Lung microvascular endothelial cell (primary cell): ENCODE measurements at places on chromosomes 11 and 22. TPM values are rescaled to one million over a fixed set of nuclear protein-coding genes. Genes with fewer than 3 reads are reported as not detected.

DNA sequence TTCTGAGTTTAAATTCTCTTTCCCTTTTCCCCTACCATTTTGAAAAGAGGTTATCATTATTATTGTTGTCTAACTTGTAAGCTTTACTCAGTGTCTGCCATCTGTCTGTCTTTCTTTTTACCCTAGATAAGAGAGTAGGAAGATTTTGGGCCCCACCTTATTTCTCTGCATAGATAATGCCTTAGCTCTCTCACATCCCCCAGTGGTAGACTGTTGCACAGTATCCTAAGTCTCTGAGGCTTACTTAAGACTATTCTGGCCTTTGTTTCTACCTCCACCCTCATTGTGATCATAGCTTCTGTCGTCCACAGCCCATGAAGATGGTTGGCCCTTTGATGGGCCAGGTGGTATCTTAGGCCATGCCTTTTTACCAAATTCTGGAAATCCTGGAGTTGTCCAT lies 3.6 kb upstream of the OR51L1 start:
- DNase-seq, result no peak

DNA sequence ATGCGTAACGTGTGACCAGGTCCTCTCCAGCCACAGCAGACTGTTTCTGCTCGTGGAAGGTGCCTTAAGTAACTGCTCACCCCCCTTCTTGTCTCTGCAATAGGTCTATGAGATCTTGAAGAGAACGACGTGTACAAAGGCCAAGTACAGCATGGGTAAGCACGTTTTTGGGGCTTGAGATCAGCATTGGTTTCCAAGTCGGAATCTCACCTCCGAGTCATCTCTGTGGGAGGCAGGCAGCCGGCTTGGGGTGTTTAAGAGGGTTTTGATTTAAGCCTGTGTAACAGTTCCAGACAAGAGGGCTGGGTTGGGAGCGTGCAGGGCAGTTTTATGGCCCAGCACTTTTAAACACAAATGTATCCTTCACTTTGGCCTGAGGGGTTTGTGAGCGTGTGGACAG lies 30.1 kb downstream of the ANO1 start:
- no peak for DNase-seq

- no peak for DNase-seq
These were observed 10.0 kb upstream of the PLET1 start for GRCh38 chr11:112270551-112271180.

GRCh38 chr22:27761000-27761399 lies 40.6 kb downstream of the MN1 start:
- DNase-seq, result no peak

DNA sequence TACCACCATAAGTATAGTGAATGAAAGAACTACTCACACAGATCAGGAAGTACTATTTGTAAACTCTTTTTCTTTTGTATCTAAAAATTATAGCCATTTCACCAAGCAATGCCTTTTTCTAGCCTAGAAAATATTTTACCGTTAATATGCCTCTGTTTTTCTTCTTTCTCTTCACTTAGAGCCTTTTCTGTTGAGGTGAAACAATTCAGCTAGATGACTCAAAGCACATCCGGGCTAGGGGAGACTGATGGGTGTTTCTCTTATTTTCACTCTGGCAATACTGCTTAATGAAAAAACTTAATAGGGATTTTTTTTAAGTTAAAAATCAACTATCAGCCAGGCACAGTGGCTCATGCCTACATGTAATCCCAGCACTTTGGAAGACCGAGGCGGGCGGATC lies 93.3 kb downstream of the SGSM3 start:
- peak; percentile 62 for DNase-seq

DNA sequence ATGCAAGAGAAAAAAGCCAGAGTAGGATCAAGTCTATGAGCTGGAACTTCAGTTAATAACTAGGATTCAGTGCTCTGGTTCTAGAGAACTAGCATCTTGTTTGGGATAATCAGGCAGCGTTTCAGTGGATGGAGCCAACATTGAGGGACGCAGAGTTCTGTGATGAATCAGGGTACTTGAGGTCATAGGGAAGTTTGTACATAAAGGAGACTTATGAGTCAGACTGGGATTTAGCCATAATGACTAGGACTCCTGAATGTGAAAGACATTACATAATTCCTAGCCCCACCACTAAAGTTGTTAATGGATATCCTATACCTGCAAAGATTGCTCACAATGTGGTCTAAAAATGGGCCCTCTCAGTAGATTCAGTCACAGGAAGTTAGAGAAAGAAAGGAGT lies 6.8 kb downstream of the SLN start:
- peak; percentile 68 for DNase-seq

GRCh38 chr22:29831958-29832357 lies 6.1 kb downstream of the ASCC2 start:
- no peak for DNase-seq

DNA sequence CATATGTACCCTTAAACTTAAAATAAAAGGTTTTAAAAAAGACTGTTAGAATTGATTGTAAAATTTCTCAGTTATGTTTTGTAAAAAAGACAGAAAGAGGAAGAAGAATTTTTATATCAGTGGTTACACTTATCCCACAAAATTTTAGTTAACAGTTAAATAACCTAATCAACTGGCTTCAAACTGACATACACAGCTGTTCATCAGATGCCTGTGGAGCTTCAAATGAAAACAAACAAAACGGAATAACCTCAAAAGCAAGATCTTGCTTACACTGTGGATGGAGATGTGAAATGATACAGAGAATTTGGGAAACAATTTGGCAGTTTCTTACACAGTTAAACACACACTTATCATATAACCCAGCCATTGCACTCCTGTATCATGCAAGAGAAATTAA lies 521.0 kb downstream of the ETS1 start:
- DNase-seq, result no peak

- no peak for DNase-seq
These were observed 19.3 kb downstream of the CACNA1I start for GRCh38 chr22:39589875-39590274.

GRCh38 chr11:103808252-103808651 lies 228.2 kb upstream of the DDI1 start:
- DNase-seq, result no peak

GRCh38 chr11:130691581-130691980 lies 224.7 kb downstream of the SNX19 start:
- no peak for DNase-seq

GRCh38 chr11:24609192-24610119 lies 112.6 kb downstream of the LUZP2 start:
- DNase-seq, result no peak

DNA sequence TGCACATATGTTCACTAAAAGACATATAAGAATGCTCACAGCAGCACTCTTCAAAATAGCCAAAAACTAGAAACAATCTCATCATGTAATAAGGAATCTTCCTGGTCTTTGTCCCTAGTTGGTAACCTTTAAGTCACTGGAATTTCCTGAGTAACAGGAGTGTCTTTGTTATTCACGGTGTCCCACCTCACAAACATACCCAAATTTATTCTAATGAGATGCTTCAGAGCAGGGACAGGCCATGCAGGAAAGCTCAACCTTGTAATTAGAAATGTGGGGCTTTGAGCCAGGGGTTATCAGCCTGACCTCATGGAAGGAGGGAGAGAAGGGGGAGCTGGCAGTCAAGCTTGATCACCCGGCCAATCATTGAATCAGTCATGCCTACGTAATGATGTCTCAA lies 40.3 kb upstream of the NFRKB start:
- no peak for DNase-seq

GRCh38 chr11:124190298-124191139 lies 7.4 kb downstream of the OR10D3 start:
- DNase-seq, result no peak

GRCh38 chr11:3944198-3944597 lies 88.7 kb downstream of the STIM1 start:
- DNase-seq, result no peak

DNA sequence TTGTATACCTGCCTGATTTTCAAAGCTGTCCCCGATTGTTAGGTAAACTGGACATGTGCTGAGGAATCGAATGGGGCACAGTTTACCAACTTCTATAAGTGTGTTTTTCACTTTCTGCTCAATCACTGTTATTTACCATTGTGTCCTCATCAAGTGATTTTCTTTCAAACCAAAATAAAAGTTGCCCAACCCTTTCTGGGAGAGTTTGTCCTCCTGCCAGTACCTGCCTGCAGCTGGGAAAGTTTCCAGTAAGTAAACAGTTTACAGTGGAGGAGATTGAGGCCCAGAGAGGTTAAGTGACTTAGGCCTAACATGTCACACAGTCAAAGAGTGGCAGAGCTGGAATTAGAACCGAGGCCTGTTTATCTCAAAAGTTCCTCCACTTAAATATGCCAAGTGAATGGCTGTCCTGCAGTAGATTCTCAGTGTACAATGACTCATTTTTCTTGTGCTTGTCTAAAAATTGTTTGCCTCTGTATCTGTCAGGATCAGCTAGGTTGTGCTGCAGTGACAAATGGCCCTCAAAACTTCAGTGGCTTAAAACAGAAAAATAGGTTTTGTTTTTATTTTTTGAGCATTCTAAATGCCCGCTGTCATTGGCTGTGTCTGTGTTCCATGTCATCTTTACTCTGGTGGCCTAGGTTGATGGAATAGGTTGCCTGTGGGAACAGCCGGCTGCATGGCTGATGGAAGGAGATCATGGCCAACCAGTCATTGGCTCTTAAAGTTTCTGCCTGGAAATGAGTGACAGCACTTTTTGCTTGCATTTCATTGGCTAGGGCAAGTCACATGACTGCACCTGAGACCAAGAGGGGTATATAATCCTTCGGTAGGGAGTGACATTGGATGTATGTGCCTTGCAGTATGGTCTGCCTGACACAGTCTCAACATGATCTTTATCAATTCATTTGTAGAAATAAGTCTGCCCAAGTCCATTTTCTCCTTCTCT lies 61.8 kb upstream of the CRYBB3 start:
- no peak for DNase-seq

- no peak for DNase-seq
These were observed 18.4 kb upstream of the PITPNB start for GRCh38 chr22:27937453-27937852.

- DNase-seq, result no peak
These were observed 48.1 kb upstream of the DAGLA start for GRCh38 chr11:61632096-61632495.

- DNase-seq, result no peak
These were observed 14.0 kb downstream of the B3GAT1 start for GRCh38 chr11:134398079-134398444.

- no peak for DNase-seq
These were observed 183.2 kb upstream of the PITPNB start for GRCh38 chr22:28102151-28102812.

DNA sequence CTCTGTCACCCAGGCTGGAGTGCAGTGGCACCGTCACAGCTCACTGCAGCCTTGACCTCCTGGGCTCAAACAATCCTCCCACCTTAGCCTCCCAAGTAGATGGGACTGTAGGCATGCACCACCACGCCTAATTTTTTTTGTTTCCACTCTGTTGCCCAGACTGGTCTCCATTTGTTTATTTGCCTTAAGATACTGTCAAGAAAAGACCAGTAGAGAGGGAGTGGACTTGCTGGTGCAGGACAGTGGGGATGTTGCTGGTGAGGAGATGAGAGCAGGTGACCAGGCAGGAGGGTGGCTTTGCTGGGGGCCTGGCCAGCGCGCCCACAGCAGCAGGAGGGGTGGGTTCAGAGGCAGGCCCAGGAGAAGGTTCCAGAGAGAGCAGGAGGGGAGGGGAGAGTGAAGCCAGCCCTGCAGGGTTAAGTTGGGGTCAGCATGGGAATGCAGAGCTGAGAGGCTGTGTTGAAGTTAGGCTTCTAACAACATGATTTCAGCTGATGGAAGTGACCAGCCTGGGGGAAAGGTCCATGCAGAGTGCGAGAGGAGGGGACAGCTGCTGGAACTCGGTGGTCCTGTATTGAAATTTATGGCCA lies 35.8 kb downstream of the NADSYN1 start:
- DNase-seq, result no peak

GRCh38 chr11:57432149-57432561 lies 5.2 kb upstream of the SLC43A3 start:
- peak; percentile 70 for DNase-seq

GRCh38 chr11:111966678-111967077 lies 29.5 kb downstream of the DIXDC1 start:
- DNase-seq, result no peak

DNA sequence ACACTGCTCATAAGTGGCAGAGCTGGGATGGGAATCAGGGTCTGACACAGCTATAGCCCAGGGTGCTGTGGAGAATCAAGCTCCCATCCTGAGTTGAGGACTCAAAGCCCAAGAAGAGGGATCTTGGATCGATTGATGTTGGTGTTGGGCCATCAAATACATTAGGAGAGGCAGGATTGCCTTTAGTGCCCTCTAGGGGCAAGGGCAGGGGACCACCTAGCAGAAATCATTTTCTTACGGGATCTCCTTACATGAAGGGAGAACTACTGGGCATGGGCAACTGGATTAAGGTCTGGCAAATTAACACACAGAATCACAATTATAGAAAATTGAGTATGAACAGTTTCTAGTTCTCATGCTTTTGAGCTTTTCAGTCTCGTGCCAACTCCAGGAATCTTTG lies 24.9 kb upstream of the EMSY start:
- DNase-seq, result peak; percentile 6

GRCh38 chr22:49212002-49212401 lies 615.7 kb downstream of the BRD1 start:
- DNase-seq, result no peak

GRCh38 chr11:131327421-131327820 lies 43.0 kb upstream of the NTM start:
- no peak for DNase-seq

DNA sequence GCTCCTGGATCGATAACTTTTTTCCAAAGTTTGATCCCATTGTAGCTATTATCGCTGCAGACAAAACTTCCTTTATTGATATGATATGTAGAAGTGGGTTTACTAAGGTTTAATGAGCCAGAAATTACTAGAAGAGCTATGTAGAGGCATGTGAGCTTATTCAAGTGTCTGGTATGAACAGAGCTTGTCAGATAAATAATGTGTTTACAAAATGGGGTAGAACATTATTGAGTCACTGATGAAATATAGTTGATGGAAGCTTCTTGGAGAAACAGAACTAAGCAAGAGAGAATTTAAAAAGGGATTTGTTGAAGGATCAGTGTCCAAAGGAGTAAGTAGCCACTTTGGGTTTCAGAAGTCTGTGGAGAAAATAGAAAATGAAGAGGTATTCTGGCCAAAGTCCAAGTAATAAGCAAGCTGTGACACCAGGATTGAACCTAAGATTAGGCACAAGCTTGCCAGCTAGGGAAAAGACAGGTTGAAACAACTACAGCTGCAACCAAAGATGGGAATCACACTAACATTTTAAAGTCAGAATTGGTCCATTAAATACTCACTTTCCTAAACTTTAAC lies 104.3 kb downstream of the MAML2 start:
- no peak for DNase-seq

- DNase-seq, result no peak
These were observed 4.2 kb upstream of the FXYD2 start for GRCh38 chr11:117828611-117829368.

Gene PRAME
- total RNA-seq, result not detected in 2 replicates

Gene GLYATL1
- total RNA-seq, result not detected in 2 replicates

Gene NTM
- under 0.01 TPM in 1 of 2 replicates, not detected in the other for total RNA-seq

Gene MMP3
- not detected in 2 replicates for total RNA-seq

Gene ZP1
- not detected in 2 replicates for total RNA-seq

Gene OR52E4
- not detected in 2 replicates for total RNA-seq

Gene GNG3
- not detected in 2 replicates for total RNA-seq

Gene TSPAN32
- total RNA-seq, result not detected in 2 replicates

Gene RFPL3
- total RNA-seq, result not detected in 2 replicates

Gene MRGPRE
- not detected in 2 replicates for total RNA-seq

Gene DDTL
- total RNA-seq, result 4.4 and 6.5 TPM in 2 replicates

Gene PPME1
- 18.3 and 25.6 TPM in 2 replicates for total RNA-seq

Gene ART5
- not detected in 2 replicates for total RNA-seq
